ENCODE measurements at places on chromosomes 6 and 20.

DNA sequence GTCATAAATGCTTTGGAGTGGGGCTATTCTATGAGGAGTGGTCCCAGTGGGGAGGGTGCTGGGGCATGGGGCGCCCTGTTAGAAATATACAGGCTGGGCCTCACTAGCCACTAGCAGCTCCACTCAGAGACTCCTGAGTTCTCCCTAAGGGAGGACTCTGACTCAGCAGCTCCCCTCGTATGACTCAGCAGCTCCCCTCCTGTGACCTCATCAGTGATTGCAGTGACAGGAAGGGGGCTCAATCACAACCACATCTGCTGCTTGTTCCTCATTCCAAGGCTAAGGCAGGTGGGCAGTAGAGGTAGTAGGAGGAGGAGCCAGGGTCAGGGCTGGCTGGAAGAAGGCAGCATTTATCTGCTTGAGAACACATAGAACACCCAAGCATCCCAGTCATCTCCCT is 73.7 kb downstream of the PRND start:
- DNase-seq = peak; percentile 76

GRCh38 chr6:117142142-117142541 is 123.2 kb upstream of the VGLL2 start:
- no peak for DNase-seq

- DNase-seq = no peak
Observed at GRCh38 chr20:36823121-36823520, 49.6 kb upstream of the DSN1 start.

- no peak for DNase-seq
Observed at GRCh38 chr6:117761610-117762009, 86.3 kb downstream of the NUS1 start.

DNA sequence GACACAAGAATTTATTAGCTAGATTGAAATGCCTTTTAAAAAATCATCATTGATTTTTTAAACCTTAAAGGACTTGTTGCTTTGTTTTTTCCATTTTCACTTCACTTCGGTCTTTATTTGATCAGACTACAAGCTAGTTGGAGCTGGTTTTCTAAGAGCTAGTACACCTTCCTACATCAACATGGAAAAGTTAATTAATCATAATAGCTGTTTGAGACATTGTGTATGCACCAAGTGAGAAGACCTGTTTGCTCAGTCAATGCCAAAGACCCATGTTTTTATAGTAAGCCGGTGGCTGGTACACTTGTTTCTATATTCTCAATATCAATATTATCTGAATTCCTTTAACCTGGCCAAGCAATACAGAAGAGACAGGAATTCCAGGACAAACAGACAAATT is 310.2 kb upstream of the SGK1 start:
- DNase-seq = no peak

DNA sequence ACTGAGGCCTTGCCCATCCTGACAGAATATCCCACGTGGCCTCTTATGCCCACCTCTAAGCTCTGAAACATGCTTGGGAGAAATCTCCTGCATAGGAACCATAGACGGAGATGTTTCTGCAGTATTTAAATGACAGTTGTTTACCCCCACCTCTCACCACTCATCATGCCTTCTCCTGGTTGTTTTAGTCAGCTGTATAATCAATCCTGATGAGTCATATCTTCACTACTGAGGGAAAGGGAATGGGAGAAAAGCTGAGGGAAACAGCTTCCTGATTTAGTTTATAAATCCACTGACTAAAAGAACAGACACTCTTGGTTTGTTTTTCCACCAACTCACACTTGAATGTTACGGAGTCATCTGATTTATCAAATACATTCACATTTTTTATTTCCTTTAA is 113.2 kb upstream of the TENT5A start:
- DNase-seq = peak; percentile 76

DNA sequence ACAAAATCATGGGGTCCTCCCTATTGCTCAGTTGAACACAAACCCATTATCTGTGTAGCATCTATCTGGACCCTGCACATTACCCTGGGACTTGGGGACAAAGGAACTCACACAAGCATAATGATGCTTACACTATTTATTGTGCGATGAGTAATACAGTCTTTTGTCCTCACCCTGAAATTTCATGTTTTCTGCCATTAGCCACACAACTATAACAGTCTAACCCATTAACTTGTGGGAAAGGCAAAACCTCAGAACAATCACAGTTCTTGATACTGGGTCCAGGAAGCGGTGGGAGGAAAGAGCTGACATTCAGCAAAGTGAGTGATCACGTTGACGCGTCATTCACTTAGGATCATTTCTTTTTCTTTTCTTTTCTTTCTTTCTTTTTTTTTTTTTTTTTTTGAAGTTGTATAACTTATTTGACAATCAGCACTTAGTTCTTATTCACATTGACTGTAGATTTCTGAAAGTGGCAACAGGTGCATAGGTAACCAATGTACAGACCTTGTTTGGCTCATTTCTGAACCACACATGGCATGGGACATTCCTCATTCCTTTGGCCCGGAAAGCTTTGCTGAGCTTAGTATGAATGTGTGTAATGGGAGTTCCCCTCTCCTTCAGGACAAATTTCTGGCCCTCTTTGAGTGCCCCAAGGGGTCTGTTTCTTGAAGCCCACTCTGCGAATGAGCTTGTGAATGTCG is 94.8 kb upstream of the CNKSR3 start:
- DNase-seq = no peak

Measured in EL (cell line).